Islet precursor cell (in vitro differentiated cells): ENCODE measurements at places on chromosomes 11 and 22.

DNA sequence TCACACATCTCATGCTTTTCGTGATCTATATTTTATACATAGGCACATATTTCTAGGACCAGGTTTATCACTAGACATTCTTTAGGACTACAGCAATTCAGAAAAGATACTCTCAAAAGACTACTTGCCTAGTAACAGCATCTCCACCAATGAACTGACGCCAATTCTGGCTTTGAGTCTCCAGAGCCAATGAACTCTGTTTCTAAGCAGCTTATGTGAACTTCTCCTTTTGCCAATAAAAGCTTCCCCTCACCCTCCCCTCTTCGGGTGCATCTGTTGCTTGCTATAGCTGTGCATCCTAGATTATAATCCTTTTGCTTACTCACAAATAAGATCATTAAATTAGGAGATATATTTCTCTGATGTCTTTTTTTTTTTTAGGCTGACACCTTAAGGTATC, 11.4 kb upstream of the ANKK1 start:
- DNase-seq = no peak

GRCh38 chr11:124875401-124875800, 10.2 kb downstream of the ROBO3 start:
- no peak for DNase-seq

- DNase-seq = peak; percentile 70
These were observed 204.4 kb downstream of the HIPK3 start for GRCh38 chr11:33461369-33462125.

- peak; percentile 92 for DNase-seq
These were observed at the start of gene CHCHD10 for GRCh38 chr22:23767673-23768548. Gene CHCHD10, minus strand, starts transcription at chr22:23767972. Its CDS starts 98 bp downstream, at chr22:23767874.

GRCh38 chr11:4433856-4434255, 15.2 kb upstream of the OR52K2 start:
- no peak for DNase-seq

DNA sequence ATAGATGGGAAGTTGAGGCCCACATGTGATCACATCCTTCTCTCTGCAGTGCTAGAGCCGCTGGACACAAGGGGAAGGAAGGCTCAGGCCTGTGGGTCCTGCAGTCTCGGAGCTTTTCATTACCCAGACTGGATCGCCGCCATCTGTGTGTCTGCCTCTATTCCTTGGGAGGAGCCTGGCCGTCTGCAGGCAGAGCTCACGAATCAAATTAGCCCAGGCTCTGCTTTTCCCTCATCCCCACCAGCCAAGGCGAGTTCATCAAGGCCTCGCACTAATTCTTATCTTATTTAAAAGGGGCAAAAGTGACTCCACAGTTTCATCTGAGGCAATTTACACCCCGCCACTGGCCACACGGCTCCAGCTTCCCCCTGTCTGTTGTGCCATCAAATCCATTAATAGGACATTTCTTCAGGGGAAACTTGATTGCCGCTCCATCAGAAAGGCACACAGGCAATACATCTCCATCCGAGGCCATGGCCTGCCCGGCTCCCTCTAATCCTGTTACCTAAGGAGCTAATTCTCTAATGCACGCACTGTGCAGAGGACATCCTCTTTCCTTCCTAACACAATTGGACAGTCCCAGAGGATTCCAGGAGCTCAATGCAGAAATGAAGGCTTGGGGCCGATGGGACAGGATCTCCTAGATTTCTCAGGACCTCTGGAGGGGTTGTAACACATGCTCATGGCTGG, 3.3 kb upstream of the HTR3A start:
- no peak for DNase-seq

GRCh38 chr22:19515654-19516377, 8.4 kb downstream of the CLDN5 start:
- DNase-seq = no peak

- DNase-seq = peak; percentile 63
These were observed 12.0 kb downstream of the FAM111A start for GRCh38 chr11:59154610-59155009.

DNA sequence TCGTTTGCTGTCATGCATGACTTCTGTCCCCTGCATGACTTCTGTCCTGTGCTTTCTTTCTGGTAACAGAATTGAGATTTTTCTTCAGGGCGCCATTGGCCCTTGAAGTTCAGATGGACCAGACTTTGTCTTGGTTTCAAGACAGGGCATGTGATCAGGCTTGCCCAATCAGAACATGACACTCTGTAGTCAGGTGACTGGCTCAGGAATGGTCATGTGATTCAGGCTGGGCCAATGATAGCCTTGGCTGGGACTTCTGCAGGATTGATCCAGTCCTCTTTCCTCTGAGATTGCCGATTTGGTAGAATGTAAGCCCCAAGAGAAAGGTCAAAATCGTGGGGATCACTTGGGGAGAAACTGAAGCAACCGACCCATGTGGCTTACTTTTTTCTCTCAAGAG, 90.5 kb upstream of the ALX4 start:
- DNase-seq = no peak

DNA sequence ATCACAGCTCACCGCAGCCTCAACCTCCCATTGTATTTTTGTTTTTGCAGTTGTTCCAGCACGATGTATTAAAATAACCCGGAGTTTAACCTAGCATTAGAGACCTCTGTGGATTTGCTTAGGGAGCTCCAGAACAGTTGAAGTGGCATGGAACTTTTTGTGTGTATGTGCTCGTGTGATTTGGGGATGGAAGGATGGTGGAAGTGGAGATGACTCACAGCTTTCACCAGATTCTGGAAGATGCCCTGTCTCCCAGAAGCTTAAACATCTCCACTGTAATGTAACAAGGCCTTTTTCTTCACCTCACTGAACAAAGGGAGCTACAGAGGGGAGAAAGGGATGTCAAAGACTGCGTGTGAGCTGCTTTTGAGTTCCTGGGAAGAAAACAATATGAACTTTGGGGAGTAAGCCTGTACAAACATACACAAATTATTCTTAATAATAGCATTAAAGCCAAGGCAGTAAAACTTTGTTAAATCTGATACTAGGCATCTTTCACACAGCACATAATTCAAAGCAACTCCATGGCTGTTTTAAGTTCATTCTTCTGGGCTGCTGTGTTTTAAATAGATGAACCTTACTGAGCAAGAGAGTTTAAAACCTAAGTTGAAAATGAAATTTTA, 226.4 kb downstream of the ADAMTS15 start:
- DNase-seq = no peak

- DNase-seq = no peak
These were observed 21.8 kb upstream of the CD5 start for GRCh38 chr11:61080526-61080925.

GRCh38 chr11:40434926-40435325, 1024.5 kb downstream of the LRRC4C start:
- no peak for DNase-seq

DNA sequence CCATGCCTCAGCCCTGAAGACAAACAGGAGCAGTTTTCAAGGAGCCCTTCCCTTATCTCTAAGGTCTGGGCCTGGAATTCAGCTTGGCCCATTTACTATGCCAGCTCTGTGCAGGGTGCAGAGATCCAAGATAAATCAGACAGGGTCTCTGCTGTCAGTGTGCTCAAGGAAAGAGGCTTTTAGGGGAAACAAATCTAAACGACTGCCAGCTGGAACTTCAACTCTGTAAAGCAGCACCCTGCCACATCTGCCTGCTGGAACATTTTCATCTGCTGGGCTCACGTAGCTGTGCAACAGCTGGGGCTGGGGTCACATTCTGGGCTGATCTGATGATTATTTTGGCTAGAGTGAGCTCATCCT, 19.8 kb upstream of the EHF start:
- DNase-seq = peak; percentile 76

DNA sequence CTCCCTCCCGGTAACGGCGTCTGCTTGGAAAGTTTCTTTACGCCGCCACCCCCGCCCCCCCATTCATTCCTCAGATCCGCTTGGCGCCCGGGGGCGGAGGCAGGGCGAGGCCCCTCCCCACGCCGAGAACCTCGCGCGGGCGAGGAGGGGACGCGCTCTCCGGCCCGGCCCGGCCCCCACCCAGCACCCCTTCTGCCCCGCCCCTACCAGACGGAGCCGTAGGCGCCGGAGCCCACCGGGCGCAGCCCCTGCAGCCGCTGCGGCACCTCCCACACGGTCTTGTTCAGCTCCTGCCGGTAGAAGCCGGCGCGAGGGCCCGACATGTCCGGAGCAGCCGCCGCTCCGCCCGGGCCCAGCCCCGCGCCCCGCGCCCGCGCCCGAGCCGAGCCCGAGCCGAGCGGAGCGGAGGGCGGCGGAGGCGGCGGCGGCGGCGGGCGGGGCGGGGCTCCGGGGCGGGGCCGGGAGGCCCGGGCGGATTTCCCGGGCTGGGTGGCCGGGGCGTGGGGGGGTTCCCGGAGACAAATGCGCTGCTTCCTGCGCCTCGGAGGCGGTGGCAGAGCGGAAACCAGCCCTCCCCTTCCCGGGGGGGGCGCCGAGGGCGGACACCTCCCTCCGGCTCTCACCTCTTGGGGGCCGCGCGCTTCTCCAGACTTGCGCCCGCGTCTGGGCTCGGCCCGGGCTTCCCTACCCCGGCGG, at the start of gene MAPK11:
Gene MAPK11 (minus strand): TSS at position 411 of the 696 bp plus-strand sequence. CDS start 88 bp downstream, at position 323.
- no peak for DNase-seq

DNA sequence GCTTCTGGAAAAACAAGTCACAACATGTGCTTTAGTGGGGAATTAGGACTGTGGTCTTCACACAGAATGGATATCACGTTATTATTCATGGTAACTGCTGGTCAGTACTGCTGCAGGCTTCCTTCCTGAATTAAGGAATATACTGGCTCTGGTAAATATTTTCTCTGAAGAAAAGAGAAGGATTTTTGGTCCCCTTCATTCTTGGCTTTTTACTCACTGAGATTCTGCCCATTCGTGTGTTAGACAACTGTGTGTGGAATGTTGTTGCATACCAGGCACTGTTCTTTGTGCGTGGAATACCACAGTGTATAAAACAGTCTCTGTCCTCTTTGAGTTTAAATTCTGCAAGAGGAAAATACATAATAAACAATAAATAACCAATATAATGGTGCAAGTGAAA, 80.3 kb downstream of the ALX4 start:
- no peak for DNase-seq

DNA sequence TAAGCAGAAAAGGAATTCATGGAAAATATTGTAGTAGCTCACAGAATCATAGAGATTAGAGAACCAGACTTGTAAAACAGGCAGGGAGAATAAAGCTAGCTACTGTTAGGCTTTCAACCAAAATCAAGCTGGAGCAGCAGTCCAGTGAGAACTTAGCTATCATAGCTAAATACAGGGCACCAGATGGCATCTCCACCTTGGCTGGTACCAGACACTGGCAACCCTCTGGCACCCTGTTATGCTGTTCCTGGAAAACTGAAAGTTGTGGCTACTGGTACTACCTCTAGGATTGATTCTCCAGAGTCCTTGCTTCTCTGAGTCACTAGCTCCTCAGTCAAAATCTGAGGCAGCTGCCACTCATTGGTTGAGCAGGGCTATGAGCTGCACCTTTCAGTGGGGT, 6.0 kb upstream of the DRD2 start:
- DNase-seq = no peak

GRCh38 chr11:34492806-34493414, 20.7 kb downstream of the ELF5 start:
- DNase-seq = no peak

DNA sequence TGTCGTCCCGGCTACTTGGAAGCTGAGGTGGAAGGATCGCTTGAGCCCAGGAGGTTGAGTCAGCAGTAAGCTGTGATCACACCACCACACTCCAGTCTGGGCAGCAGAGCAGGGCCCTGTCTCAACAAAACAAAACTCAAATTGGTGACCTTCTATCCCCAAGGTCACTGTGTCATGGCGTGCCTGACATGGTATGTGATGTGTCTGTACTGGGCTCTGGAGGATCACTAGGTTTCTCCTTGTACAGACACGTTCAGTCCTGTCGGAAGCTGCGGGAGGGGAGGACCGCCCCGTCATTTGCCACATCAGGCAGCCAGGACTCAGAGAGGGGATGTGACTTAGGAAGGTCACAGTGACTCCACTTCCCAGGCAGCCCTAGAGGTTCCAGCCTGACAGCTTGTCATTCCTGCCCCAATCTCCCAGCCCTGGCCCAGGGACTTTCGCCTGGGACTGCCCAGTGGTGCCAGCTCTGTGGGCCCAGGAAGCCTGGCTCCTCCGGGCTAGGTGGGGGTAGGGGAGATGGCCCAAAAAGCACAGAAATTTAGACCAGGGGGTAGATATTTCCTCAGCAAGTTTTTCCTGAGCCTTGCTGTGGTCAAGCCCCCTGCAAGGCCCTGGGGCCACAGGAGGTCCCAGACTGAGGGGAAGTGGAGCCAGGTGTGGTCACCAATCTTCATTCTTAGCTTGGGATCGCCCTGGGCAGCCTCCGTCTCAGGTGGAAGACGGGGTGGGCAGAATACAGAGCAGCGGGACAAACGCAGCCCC, 53.2 kb downstream of the TRIOBP start:
- no peak for DNase-seq

- no peak for DNase-seq
These were observed 16.5 kb upstream of the WT1 start for GRCh38 chr11:32451808-32452207.

GRCh38 chr22:28207281-28208030, 288.4 kb upstream of the PITPNB start:
- no peak for DNase-seq

DNA sequence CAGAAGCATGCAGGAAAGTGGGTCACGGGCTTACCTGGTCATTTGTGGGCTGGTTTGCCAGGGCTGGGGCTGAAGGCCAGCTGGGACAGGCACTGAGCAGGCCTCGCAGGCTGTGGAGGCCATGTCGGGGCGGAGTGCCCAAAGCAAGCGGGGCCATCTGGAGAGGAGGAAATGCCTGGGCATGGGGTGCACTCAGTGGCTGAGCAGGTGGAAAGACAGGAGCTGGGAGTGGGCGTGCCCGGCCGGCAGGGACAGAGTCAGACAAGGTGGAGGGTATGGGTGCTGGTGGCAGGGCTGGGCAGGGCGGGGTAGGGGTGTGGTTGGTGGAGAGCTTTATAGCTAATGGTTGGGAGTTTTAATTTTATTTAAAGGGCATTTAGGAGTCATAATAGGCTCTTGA, 27.4 kb downstream of the DAGLA start:
- DNase-seq = no peak

- no peak for DNase-seq
These were observed 816 bp upstream of the PHRF1 start for GRCh38 chr11:575313-575995.

- DNase-seq = peak; percentile 11
These were observed 193.7 kb downstream of the MIAT start for GRCh38 chr22:26851125-26851524.

DNA sequence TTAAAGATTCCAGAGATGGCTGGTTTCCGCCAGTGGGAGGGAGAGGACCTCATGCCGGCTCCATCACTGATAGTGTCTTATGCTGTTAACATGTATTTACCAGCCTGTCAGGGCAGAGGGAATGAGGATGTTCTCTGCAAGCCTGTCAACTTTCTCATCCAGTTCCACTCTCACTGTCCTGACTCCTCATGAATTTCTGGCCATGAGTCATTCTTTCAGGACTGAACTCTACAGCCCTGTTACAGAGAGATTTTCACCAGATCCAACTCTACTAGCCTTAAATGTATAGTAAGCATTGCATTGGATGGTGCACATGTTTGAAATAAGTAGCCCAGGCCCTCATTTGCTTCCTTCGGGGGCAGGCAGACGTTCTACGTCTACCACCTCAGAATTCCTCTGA, 387.7 kb downstream of the TMEM135 start:
- DNase-seq = peak; percentile 60

DNA sequence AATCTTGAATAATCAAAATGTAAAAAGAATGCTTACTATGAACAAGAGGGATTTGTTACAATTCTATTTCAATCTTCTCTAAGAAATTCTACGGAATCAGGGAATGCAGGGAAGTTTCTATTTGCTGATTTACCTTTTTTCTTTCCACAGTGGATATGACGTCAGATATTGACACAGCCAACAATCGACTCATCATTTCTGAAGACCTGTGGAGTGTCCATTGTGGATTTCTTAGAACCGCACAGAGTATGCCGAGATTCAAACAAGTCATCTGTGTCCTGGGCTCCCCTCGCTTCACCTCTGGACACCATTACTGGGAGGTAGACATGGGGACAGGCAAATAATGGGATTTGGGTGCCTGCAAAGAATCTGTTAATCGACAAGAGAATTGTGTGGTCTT, 4.1 kb upstream of the RFPL1 start:
- no peak for DNase-seq
